ENCODE measurements at places on chromosomes 7 and 10.

GRCh38 chr10:14408139-14408538, 77.4 kb upstream of the FRMD4A start:
- no peak for DNase-seq

DNA sequence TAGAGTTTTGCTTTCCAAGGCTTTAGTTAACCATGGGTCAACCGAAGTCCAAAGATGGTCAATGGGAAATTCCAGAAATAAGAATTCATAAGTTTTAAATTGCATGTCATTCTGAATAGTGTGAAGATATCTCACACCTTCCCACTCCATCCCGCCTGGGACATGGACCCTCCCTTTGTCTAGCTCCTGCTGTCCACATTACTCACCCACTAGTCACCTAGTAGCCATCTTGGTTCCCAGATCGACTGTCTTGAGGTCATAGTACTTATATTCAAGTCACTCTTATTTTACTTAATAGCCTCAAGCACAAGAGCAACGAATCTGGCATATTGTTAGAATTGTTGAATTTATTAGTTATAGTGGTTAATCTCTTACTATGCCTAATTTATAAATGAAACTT, 366.6 kb downstream of the PRPF18 start:
- DNase-seq, result no peak

DNA sequence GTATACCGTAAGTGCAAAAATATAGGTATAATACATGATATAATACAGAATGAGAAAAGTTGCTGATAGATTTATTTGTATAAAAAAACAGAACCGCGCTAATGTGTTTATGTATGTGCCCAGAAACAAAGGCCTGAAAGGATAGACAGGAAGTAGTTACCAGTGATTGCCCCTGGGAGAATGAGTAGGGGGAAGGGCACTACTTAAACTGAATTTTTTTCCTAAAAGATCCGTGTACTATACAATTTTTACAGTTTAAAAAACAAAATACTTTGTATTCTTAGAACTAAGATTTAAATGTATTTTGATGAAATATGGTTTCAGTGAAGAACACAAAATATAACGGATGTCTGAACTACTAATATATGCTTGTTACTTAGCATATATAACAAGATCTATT, 2.9 kb downstream of the IPMK start:
- no peak for DNase-seq

DNA sequence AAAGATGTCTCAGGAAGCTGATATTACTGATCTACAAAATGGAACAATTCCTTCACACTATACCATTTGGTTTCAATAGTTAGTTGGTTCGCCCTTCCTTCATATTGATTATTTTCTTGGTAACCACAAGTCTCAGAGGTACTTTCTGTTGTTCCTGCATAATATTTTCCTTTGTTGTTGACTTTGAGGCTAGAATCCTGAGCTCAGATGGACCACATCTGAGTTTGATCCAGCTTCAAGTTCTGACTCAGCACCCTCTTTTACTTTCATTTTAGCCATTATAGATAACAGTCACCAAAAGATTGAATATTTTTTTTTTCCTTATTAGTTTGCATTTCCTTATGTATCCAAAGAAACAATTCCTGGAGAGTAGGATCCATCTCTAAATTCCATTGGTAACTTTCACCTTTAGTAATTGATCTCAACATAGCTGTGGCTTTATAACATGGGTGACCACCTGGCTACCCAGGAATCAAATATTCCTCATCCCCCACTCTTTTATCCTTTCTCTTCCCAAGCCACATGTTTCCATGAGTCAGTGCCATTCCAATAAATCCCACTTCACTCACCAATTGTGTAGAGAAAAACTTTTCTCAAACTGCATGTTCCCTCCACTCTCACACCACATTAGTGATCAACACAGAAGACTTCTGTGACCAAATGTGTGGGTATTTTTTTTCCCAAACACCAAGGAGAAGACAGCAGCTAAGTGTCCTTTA, 9.7 kb upstream of the ABCA13 start:
- DNase-seq, result no peak

DNA sequence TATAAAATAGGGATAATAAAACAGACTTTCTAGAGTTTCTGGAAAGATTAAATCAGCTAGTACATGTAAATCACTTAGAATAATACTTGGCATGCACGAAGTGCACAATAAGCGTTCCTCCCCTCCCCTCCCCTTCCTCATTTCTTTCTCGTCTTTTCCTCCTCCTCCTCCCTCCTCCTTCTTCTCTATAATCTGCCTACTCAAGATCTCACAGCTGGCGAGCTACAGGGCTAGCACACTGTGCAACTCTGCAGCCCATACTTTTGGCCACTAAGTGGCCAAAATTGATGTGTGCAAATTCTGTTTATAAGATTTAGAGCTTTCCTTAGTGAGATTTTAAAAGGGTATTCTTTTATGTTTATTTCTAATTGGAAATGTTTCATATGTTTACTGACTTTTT, 565.3 kb downstream of the PHTF2 start:
- DNase-seq, result no peak

All from AG20443 (cell line).